GM10248 (cell line): ENCODE measurements at places on chromosomes 6 and 20.

DNA sequence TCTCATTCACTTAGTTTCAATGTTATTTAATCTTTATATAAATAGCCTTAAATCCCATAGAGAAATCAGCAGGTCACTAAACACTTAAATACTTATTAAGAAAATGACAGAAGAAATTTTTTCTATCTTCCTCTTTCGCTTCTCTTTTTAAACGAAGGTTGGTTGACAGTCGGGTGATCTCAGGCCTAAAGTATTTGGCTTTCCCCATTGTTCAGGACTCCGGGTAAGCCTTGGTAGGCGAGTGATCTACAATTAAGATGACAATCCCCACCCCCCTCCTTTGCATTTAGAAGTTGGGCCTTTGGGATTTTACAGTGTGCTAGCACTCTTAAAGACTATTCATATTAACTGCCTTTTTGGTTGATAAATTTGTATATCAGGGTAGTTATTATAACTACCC, 19.7 kb upstream of the UTRN start:
- peak; percentile 70 for DNase-seq

GRCh38 chr20:20694591-20694990, 17.9 kb downstream of the RALGAPA2 start:
- no peak for DNase-seq

DNA sequence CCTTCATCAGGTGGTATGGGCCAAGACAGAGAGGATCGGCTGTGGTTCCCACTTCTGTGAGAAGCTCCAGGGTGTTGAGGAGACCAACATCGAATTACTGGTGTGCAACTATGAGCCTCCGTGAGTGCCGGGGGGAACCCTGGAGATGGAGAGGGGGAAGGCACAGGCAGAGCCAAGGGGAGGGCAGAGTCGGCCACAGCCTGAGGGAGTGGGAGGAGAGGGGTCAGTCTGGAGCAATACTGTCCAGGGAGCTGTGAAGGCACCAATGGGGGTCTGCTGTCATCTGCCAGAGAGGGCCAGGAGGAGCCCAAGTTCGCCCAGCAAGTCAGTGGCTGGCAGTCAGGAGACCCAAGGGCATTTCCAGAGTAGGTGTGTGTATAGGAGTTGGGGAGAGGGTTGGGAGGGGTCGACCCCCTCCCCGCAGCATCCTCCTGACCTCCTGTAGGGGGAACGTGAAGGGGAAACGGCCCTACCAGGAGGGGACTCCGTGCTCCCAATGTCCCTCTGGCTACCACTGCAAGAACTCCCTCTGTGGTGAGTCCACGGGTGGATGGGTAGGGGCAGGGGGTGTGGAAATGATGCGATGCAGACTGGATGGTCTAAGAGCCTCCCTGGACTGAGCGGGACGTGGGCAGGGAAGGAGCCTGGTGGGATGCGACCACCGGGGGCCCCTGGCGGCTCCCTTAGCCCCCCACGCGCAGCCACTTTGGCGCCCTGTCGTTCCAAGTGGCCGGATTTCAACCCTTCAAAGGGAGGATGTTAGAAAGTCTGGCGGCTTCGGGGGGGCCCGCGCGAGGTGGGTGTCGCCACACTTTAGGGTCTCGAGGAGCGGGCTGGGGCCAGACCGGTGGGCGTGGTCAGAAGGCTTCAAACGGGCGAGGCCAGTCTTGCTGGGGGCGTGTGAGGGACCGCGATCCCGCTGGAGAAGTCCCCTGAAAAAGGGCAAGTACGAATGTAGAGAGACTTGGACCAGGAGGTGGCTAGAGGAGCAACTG, 7.2 kb downstream of the PI16 start:
- no peak for DNase-seq

GRCh38 chr6:18147160-18147559, 7.7 kb downstream of the TPMT start:
- no peak for DNase-seq

- no peak for DNase-seq
Measured at GRCh38 chr6:36783603-36784375, 55.5 kb downstream of the CPNE5 start.

DNA sequence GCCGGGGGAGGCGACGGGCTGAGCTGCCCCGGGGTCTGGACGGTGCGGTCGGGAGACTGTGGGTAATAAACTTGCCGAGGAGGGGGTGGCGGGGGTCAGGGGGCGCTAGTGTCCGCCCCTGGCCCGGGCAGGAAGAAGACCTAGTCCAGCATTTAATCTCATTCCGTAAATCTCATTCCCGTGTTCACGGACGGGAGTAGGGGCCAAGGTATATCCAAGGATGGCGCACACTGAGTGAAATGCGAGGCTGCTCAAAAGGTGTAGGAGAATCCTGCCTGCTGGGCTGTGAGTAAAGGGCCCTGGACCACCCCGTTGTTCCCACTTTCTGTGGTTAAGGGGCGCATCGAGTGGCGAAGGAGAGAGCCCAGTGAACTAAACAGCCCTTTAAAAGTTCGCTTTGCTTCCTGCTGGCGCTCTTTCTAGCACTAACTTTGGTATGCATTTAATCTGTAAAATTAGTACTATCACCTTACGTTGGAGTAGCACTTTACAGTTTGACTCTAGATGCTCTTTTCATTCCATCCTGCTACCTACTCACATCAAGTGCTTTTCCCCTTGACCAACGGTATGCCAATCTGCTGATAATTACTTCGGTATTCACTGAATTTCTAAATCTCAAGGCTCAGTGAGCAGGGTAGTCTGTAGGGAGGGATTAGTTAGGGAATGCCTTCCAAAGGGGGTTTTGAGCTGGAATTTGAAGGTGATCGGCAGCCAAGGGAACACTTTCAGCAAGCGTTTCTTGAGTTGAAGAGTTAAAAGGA, 730 bp downstream of the PARD6B start:
- DNase-seq: no peak

DNA sequence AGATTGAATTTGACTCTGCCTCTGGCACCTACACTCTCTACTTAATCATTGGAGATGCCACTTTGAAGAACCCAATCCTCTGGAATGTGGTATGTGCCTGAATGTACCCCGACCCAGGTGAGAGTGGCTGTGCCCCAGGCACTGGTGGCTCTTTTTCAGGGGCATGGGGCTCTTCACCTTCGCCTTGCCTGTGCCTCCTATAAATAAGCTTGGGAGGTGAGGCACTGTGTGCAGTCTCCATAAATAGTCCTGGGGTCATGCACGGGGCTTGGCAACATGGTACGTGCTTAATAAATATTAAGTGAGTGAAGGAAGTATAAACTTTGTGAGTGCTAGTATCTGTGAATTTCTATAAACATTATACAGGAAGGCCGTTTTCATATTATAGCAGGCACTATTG, 33.0 kb downstream of the GHRH start:
- no peak for DNase-seq

DNA sequence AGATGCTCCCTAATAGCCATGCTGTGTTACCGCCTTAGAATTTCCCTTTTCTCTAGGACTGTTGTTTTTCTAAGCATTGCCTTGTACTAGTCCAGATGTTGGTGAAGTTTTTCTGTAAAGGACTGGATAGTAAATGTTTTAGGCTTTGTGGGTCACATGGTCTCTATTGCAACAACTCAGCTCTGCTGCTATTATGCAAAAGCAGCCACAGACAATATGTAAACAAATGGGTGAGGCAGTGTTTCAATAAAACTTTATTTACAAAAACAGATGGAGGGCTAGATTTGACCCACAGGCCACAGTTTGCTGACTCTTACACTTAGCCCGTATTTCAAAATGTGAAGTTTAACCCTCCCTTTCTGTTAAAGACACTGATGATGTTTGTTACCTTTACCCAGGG, 207.6 kb upstream of the MYLIP start:
- DNase-seq: no peak

GRCh38 chr20:41141153-41141815, 3.9 kb downstream of the PLCG1 start:
- no peak for DNase-seq

DNA sequence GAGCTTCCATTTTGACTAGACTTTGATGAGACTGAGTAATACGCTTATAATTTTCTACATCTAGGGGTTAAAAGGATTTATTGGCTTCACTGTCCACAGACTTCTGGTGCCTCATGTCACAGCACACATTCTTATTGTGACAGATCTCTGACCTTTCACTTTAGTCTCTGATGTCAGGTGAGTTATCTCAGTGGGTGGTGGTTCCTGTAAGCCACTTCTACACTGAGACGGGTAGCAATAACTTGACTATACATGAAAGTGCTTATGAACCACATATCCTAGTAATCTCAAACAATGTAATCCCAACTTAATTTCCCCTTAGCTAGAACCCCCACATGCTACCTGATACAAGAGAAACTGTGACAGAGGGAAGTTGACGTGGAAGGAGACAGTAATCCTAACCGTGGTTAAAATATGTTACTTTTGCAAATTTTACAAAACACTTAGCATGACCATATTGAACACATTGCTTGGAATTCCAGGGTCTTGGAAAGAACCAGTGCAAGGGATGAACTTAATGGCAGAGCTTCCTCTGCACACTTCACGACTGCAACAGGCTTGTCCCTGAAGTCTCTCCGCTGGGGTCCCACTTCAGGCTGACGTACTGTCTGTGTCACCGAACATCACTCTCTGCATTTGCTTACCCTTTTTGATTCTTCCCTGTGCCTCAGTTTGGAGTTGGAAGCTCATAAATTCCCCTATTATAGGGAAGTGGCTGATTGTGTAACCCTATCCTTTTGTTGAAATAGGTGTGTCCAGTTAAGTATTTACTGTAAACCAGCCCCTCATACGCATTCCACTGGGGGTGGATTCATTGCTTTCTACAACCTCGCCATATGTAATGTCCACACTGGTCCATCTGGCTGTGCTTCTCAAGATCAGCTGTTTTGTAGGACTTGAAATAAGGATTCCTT, 6.4 kb upstream of the TRIM40 start:
- DNase-seq: no peak

- DNase-seq: peak; percentile 8
Measured at GRCh38 chr6:71349395-71349794, 60.8 kb downstream of the OGFRL1 start.

- no peak for DNase-seq
Measured at GRCh38 chr20:22690000-22690399, 105.6 kb upstream of the FOXA2 start.

DNA sequence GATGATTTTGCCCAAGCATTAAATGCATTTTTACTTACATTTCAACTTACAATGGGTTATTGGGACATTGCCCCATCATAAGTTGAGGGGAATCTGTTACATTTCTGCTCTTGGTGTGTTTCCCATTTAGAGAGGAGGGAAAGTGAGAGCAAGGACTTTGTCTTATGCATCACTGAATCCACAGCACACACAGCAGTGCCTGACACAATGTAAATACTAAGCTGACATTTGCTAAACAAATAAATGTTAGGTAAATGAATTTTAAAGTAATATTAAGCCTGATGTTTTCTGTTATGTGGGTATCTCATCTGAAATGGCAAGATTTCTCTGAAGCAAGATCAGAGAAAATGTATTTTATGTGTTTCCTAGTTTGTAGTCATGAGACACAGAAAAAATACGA, 143.6 kb upstream of the STXBP5 start:
- no peak for DNase-seq
